Activated T-helper 1 cell treated with anti-CD3 and anti-CD28 coated beads, Interleukin-12 subunit alpha, Interleukin-12 subunit beta, Interleukin-2, Interleukin-4 antibody, amounts not matched to agents 30 ng/mL and 10 ng/mL and 1 ng/mL, durations not matched to agents 14 hours and 24 hours and 36 hours (primary cell): ENCODE measurements at places on chromosomes 5 and 9. TPM values are rescaled to one million over a fixed set of nuclear protein-coding genes. Genes with fewer than 3 reads are reported as not detected.

GRCh38 chr5:135534609-135535419 lies 950 bp downstream of the NEUROG1 start:
- DNase-seq = no peak

DNA sequence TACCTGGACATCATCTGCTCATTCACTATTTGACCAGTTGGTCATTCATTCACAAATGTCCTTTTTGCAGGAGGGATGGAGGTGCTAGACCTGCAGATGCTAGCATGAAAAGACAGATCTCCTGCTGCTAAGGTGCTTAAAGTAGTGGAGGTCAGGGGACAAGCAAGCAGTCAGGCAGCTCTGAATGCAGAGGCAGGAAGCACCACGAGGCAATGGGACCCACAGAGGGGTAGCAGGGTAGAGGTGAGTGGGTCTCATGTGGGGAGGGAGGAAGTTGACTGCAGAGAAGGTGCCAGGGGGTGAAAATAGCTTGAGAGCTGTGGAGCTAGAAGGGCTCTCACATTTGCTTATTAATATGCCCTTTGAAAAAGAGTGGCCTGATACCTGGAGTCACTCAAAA lies 25.2 kb downstream of the FXN start:
- DNase-seq = no peak

GRCh38 chr5:142925795-142926194 lies 155.6 kb downstream of the ARHGAP26 start:
- no peak for DNase-seq

- DNase-seq = no peak
Observed at GRCh38 chr5:16976625-16977008, 40.5 kb upstream of the MYO10 start.

DNA sequence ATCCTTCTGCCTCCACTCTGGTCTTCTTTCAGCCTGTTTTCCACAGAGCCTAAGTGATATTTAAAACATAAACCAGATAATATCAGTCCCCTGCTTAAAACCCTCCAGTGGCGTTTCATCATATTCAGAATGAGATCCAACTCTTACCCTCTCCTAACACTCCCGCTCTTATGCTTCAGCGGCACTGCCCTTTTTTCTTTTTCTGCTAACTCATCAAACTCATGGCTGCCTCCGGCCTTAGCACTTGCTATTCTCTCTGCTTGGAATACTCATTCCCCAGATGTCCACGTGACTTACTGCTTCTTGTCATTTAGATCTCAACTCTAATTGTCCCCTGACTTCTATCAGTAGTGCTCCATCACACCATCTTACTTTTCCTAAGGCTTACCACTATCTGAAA lies 73.6 kb downstream of the PIP5K1B start:
- no peak for DNase-seq

GRCh38 chr9:2664174-2665065 lies 42.8 kb downstream of the VLDLR start:
- no peak for DNase-seq

DNA sequence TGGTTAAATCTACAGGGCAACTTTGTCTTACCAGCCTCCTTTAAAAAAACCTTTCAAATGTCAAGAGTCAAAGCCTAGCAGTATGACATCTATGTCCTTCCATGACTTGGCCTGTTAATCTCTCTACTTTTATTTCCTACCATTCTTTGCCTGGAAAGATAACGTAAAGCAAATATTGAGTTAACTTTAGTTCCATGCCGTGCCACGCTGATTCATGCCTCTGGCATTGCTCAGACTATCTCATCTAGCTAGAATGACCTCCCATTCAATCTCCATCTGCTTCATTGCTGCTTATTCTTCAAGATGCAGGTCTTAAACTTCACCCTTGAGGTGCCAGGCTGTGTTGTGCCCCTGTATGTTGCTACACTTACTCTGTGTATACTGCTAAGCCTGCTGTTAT lies 729.8 kb downstream of the EFNA5 start:
- DNase-seq = no peak

DNA sequence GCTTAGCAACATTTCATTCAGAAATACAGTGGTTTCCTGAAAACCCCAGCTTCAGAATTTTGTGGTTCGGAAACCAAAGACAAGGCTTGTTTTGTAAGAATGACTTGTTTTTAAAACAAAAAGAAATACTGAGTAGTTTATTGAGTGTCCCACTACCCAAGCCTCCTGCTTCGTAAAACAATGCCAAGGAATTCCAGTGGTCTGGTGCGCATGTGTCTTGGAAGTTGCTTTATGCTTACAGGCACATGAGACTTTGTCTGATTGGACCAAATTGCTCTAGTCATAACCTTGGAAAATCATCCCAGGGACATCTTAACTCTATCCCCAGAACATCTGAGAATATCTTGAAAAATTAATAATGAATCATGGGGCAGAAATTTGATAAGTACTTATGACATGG lies 77.1 kb upstream of the FST start:
- DNase-seq = no peak

Gene STKLD1
- total RNA-seq = 0.64 and 1.5 TPM in 2 replicates

Gene LCN15
- total RNA-seq = not detected in 2 replicates

Gene MSX2
- not detected in 2 replicates for total RNA-seq
